Tibial nerve (tissue), 4 donors: ENCODE measurements at places on chromosomes 12 and 14.

- DNase-seq = no peak
These were observed 77.9 kb upstream of the RFLNA start for GRCh38 chr12:124216966-124217365.

DNA sequence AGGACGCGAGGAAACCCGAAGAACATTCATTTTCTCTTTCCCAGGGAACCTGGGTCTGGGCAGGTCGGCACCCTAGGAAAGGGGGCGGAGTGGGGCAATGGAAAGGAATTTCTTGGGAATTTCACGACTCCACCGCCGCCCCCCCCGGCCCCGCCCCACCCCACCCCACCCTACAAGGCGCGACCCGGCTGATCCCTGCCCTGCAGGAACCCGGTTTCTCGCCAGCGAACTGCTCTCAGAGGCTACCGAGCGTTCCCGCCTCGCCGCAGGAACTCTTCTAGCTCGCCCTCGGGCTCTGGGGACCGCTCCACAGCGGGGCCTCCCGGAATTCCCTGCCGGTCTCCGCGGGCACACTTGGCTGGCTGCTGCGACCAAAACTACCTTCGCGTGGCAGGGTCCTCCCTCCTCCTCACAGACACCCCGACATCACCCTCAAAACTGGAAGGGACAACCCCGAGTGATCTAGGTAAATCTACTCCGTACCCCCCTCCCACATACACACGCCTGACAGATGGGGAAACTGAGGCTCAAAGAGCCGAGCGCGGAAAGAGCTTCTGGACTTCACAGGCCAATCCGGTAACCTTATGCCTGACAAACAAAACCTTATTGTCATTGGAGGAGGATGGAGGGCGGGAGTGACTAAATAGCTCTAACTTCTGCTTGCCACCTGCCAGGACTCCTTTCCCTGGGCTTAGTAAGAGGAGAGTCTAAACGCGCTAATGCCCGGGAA, 785 bp upstream of the ACTN1 start:
- DNase-seq = peak; percentile 32

DNA sequence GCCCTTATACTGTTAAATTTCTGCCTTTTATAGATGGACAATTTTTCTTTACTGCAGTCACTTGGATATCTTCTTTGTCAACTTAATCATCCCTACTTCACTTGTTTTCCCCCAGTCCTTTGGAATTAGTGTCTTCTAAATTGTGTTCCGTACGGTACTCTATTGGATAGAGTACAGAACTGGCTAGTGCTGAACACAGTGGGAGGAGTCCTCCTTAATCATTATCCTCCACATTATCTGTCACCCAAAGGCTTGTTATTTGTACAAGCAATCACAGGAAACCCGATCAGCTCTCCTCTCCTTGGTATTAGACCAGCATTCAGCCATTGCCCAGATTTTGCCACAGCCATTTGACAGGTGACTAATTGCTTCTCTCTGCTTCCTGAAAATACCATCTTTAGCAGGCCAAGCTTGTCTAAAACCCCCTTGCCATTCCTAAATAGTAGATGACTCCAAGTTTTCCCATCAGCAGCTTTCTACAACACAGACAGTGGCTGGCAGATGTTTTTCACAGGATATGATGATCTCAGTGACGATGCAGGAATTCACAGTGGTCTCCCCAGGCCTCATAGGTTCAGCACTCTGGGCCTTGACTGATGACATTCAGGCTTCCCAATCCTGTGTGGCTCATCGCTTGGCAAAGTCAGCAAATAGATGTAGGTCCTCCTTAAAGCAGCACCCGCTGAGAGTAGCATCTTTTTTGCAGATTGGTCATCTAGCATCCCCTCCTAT, 216.0 kb upstream of the RGS6 start:
- DNase-seq = no peak

GRCh38 chr12:32897687-32898573, 1.4 kb upstream of the PKP2 start:
- no peak for DNase-seq

- no peak for DNase-seq
These were observed 7.5 kb upstream of the CTDSP2 start for GRCh38 chr12:57853864-57854556.

DNA sequence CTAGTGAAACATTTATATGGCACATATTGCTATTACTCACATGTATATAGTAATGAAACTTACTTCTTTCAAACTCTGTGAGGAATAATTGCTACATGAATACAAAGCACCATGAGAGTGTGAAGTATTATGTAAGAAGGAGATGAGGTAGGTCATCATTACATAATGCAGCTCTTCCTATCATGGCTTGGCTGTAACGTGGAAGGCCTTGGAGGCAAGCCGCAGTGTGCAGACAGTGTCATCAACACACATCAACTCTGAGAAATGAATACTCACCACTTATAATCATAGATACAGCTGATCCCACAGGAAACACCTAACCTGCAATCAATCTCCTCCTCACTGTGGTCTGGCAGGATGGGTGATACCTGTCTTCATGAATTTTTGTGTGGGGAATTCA, 49.9 kb upstream of the CCDC91 start:
- no peak for DNase-seq

DNA sequence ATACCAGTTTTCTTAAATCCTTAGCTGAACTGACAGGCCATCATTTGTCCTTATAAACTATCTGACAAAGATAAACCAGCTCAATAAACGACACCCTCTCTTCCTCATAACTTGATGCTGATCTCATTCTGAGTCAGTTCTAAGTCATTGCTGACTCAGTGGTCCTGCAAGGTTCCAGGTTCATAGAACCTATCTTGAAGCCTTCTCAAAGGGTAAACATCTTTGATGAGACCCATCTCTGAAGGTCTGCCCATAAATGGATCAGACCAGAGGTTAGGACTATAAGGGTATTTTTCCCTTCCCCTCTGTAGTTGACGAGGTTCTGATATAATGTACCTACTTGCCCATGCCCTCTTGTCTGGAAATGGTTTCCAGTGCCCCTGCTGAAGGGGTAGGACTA, 11.9 kb downstream of the NAA25 start:
- no peak for DNase-seq

DNA sequence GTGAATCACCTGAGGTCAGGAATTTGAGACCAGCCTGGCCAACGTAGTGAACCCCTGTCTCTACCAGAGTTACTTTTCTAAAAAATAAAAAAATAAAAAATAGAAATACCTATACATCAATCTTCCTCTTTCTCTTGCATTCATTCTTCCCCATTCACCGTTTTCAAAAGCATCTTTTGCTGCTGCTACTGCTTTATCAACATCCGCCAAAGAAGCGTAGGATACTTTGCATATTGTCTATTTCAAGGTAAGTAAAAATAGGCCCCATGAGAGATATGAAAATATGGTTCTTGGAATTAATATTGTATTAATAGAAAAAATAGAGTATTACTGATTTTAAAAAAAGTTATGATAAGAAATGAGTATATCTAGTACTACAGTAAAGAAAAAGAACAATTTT, 32.3 kb downstream of the ALDH1L2 start:
- DNase-seq = no peak
